ENCODE measurements at places on chromosomes 2 and 18. TPM values are rescaled to one million over a fixed set of nuclear protein-coding genes. Genes with fewer than 3 reads are reported as not detected.
A peak's percentile ranks its signal among the peaks of the same experiment; 100 is the strongest.

Gene DOK6
- 0.76 TPM for total RNA-seq

Gene MZT2A
- 65.0 TPM for total RNA-seq

Gene RND3
- total RNA-seq, result 271 TPM

- H3K27me3 ChIP-seq, result no peaks in the 10 kb centered on the region
- peak overlapping the region; percentile 87 for H3K27ac ChIP-seq
- peaks cover 54% of the 10 kb centered on the region for H3K4me1 ChIP-seq
- DNase-seq, result peak; percentile 81
- no peaks in the 10 kb centered on the region for H3K36me3 ChIP-seq
- peak overlapping the region; percentile 47 for H3K4me3 ChIP-seq
Measured at GRCh38 chr2:234678711-234679110, 181.8 kb upstream of the ARL4C start.

DNA sequence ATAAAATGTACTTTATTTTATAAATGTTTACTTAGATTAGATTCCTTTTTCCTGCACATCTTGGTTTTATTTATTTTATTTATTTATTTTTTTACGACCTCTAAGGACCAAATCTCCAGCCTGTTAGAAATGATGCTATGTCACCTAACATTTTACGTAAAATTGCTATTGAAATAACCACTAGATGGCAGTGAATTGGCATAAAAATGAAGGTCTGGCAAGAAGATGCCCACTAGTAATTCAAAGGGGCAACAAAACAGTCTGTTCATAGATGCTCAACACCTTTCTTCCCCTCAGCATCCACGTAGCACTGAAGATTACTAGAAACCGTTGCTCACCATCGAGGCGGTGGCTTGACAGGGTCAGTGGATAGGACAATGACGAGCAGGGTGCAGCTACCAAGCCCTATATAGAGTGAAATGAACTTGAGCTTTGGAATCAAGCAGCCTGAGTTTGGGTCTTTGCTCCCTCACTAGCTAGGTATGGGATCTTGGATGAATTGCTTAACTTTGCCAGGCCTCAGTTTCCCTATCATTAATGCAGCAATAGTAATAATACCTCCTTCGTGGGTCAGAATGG, 128.7 kb upstream of the L3MBTL4 start:
- DNase-seq, result peak; percentile 55
- H3K4me3 ChIP-seq, result no peak overlapping the region
- H3K27me3 ChIP-seq, result peaks cover 7% of the 10 kb centered on the region

DNA sequence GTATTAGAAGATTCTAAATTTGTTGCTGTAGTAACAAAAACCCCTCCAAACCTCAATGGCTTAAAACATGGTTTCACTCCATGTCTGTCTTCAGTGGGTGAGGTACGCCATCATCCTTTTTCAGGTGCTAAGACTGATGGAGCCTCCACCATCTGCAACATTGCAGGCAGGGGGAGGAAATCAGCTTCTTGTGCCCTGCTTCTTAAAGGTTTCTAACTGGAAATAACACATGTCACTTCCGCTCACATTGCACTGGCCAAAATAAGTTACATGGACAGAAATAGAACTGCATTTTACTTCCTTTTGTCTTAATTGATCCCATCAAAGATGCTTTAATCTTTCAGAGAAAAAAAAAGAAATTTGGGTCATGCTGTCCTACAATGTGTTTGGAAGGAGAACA, 94.1 kb downstream of the GALNT3 start:
- no peaks in the 10 kb centered on the region for H3K4me1 ChIP-seq
- no peaks in the 10 kb centered on the region for H3K27me3 ChIP-seq

- no peak for DNase-seq
- H3K4me1 ChIP-seq, result peaks cover 32% of the 10 kb centered on the region
- H3K4me3 ChIP-seq, result no peak overlapping the region
- no peaks in the 10 kb centered on the region for H3K36me3 ChIP-seq
- H3K27me3 ChIP-seq, result no peaks in the 10 kb centered on the region
- peak overlapping the region; percentile 78 for H3K27ac ChIP-seq
Measured at GRCh38 chr2:60959501-60959900, 58.0 kb upstream of the PEX13 start.

DNA sequence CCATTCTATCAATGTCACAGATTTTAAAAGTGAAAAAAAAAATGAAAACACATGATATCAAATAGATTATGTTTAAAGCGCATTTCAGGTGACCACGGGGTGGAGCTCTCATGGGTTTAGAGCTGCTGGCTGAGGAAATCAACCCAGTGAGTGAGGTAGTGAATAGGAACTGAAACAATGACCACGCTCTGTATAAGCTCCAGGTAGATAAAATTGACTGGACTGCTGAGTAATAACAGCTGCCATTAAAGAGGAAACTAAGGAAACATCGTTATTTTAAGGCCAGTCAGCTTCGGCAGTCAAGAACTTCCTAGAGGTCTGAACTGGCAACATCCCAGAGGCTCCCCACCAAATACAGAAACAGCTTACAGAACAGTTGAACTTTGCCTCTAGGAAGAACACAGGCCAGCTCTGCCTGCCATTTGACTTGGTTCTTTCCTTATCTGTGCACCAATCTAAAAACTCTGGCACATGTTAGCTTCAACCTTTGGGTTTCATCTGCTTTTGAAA, 185.9 kb downstream of the PDE1A start:
- no peak overlapping the region for H3K4me3 ChIP-seq
- no peak overlapping the region for H3K27ac ChIP-seq
- DNase-seq, result peak; percentile 27
- H3K36me3 ChIP-seq, result no peaks in the 10 kb centered on the region
- no peaks in the 10 kb centered on the region for H3K27me3 ChIP-seq
- H3K4me1 ChIP-seq, result no peaks in the 10 kb centered on the region

DNA sequence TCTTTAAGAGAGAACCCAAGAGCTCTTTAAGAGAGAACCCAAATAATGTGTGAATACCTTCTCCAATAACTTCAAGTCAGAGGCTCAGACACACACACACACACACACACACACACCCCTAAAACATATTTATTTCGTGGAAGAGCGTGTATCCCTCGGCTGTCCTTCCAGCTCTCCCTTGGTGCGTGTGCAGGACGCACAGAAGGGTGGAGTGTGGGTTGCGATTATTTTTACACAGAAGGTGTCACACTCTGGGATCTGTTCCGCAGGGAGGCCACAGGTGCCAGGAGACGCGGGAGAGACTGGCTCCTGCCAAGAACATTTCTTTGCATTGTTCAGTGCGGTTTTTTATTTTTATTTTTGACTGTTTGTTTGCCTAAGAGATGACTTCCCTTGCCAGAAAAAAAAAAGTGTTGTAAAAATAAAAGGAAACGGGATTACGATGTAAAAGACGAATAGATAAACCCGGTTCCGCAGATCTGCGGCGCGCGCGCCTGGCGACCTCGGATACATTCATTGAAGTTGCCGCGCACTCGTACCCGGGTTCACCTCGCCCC, 47.3 kb upstream of the ATP6V1B1 start:
- no peaks in the 10 kb centered on the region for H3K36me3 ChIP-seq
- no peak for DNase-seq
- H3K4me3 ChIP-seq, result no peak overlapping the region
- H3K4me1 ChIP-seq, result no peaks in the 10 kb centered on the region
- no peak overlapping the region for H3K27ac ChIP-seq

GRCh38 chr2:207352978-207353671, 176.6 kb upstream of the CREB1 start:
- peak overlapping the region; percentile 60 for H3K4me3 ChIP-seq
- H3K27ac ChIP-seq, result peak overlapping the region; percentile 25
- no peaks in the 10 kb centered on the region for H3K4me1 ChIP-seq
- no peaks in the 10 kb centered on the region for H3K36me3 ChIP-seq
- H3K27me3 ChIP-seq, result no peaks in the 10 kb centered on the region
- DNase-seq, result peak; percentile 58

DNA sequence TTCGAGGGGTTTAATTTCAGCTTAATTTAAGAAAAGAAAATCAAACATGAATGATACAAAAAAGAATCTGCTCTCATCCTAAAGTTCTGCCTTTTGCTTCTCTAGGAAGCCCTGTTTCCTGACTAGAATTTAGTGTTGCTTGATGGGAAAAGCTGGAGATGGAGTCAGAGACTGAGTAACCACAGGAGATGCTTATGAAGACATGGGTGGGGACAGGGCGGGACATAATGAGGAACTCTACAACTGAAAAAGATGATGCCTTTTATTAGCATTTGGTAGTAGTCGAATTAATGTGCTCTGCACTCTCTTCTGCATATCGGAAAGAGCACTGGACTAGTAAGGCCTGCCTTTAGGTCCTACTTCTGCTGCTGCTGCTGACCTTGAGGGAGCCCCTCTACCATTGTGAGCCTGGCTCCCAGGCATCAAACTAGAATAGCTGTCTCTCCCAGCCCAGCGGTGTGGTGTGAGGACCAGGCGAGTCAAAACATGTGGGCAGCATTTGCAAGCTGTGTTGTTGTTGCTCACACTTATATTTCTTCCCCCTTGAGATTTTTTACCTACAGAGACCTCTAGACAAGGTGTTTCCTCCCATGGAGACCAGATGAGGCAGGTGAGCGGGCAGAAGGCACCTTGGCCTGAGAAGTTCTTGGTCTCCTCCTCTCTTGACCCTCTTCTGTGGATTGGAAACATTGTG, 61.5 kb downstream of the INPP4A start:
- no peak overlapping the region for H3K4me3 ChIP-seq
- no peaks in the 10 kb centered on the region for H3K27me3 ChIP-seq
- H3K36me3 ChIP-seq, result no peaks in the 10 kb centered on the region
- H3K4me1 ChIP-seq, result peaks cover 34% of the 10 kb centered on the region

DNA sequence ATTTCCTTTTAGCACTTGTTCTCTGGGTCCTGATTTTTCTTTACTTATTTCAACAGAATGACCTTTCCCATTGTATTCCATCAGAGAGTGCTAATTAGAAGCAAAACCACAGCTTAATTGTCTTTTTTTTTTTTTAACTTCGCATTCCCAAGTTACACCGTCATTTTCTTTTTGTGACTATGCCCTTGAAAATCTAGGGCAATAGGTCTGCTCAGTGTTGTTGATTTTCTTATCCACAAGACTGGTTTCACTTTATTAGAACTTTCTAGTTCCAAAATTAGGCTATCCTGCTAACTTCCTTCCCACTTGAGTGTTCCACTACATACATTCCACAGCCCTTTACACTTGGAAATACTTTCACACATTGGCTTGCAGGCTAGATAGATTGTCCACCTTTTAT, 18.7 kb upstream of the ADAM17 start:
- no peaks in the 10 kb centered on the region for H3K27me3 ChIP-seq
- DNase-seq, result peak; percentile 36
- no peak overlapping the region for H3K4me3 ChIP-seq
- H3K4me1 ChIP-seq, result peaks cover 22% of the 10 kb centered on the region
- H3K36me3 ChIP-seq, result no peaks in the 10 kb centered on the region

GRCh38 chr2:170535552-170535951, 179.6 kb upstream of the SP5 start:
- DNase-seq, result no peak
- no peak overlapping the region for H3K27ac ChIP-seq
- no peaks in the 10 kb centered on the region for H3K4me1 ChIP-seq

GRCh38 chr18:58565021-58565420, 63.9 kb downstream of the ALPK2 start:
- DNase-seq, result peak; percentile 19
- H3K4me3 ChIP-seq, result no peak overlapping the region
- no peak overlapping the region for H3K27ac ChIP-seq

- no peak for DNase-seq
- H3K27me3 ChIP-seq, result no peaks in the 10 kb centered on the region
- no peaks in the 10 kb centered on the region for H3K36me3 ChIP-seq
Measured at GRCh38 chr2:144096531-144096930, 423.4 kb downstream of the ZEB2 start.

DNA sequence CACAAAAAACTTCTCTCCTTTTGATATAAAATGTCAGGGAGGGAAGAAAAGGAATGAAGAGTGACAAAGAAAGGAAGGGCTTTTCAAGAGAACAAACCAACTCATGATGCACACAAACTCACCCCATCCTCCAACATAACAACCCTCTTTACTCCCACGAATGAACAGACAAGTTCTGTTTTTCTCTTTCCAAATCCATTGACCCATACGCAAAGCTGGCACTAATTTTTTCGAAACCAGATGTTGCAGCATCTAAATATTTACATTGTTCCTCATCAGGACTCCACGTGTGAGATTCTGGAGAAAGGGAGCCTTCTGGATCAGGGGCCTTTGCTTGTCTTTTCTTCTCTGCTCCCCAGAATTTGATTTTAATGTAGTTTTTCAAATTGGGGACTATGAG, 143.3 kb upstream of the BCL2L11 start:
- no peak overlapping the region for H3K27ac ChIP-seq
- H3K27me3 ChIP-seq, result peaks cover 26% of the 10 kb centered on the region
- no peak overlapping the region for H3K4me3 ChIP-seq

DNA sequence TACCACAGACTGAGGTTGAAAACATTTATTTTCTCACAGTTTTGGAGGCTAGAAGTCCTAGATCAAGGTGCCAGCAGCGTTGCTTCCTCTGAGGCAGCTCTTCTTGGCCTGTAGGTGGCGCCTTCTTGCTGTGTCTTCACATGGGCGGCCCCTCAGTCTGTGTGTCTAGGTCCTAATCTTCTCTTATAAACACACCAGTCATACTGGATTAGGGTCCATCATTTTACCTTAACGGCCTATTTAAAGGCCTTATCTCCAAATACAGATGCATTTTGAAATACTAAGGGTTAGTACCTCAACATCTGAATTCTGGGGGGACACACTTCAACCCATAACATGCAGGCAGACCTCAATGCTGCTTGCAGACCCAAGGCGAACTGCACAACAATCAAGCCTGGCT, 4.4 kb upstream of the RMC1 start:
- H3K27ac ChIP-seq, result no peak overlapping the region
- H3K4me1 ChIP-seq, result peaks cover 6% of the 10 kb centered on the region
- no peaks in the 10 kb centered on the region for H3K27me3 ChIP-seq
- DNase-seq, result peak; percentile 92
- no peak overlapping the region for H3K4me3 ChIP-seq
- no peaks in the 10 kb centered on the region for H3K36me3 ChIP-seq

- no peaks in the 10 kb centered on the region for H3K27me3 ChIP-seq
- no peaks in the 10 kb centered on the region for H3K4me1 ChIP-seq
- DNase-seq, result no peak
Measured at GRCh38 chr2:208579678-208580077, 173.1 kb downstream of the PTH2R start.

- H3K4me1 ChIP-seq, result peaks cover 10% of the 10 kb centered on the region
- peaks cover 4% of the 10 kb centered on the region for H3K36me3 ChIP-seq
- no peaks in the 10 kb centered on the region for H3K27me3 ChIP-seq
- peak overlapping the region; percentile 82 for H3K27ac ChIP-seq
- peak overlapping the region; percentile 72 for H3K4me3 ChIP-seq
- peak; percentile 72 for DNase-seq
Measured at GRCh38 chr18:54269893-54270844, 852 bp downstream of the POLI start.
